G401 (cell line): ENCODE measurements at places on chromosomes 2 and 18.

DNA sequence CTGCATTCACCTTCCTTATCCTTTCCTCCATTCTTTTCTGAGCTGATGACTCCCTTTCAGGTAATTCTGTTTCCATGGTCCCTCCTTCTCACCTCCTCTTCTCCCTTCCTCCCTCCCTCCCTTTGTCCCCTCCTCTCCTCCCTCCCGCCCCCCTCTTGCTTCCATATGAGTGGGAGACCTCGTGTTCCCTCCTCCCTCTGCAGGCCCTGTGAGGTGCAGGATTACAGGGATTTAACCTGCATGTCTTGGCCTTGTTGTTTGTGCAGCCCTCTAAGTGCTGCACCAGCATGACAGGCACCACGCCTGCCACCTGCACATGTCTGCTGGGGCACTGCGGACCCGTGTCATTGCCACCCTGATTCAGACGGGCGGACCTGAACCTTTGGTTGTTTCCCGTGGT, 103.1 kb downstream of the SNTG2 start:
- DNase-seq: no peak

DNA sequence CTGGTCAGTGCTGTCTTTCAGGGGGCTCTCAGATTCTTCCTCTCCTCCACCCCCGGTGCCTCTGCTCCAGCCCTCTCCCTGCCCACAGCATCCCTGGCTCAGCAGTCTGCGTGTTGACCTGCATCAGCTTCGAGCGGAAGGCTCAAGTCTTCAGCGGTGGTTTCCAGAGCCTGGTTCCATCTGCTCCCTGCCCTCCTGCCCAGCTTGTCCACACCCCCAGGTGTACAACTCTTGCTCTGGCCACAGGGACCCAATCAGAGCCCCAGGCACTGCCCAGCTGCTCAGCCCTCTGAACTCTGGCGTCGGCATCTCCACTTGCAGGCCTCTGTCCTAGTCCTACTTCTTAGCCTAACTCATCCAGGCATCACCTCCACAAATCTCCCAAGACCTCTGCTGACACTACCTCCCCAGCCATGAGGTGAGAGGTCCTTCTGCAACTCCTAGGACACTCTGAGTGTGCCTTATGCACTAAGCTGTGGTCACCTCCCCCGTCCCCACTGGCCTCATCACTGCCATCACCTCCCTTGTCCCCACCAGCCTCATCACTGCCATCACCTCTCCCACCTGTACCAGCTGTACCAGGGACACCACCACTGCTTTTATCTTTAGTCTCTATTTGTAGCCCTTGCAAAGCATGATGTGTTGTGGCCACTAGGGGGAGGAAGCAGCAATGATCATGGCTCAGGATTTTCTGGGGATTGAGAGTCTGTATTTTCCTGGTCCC, 60.9 kb downstream of the EDAR start:
- peak; percentile 31 for DNase-seq

DNA sequence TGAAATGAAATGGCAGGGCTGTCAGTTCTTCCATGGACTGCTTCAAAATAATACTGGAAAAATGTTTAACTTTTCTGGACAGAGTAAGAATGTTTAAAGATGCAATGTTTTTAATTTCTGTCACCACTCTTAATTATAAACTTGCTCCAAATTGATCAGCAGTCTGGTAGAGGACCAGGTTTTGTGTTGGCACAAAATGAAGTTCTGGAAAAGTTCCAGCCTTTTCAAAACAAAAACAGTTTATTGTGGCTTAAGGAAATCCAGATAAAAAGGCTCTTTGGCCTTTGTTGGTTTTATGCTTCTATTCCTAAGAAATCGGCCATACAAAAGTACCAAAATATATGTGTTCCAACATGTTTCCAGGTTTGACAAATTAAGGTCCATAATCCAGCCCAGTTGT, 48.8 kb downstream of the PTRHD1 start:
- DNase-seq: no peak

GRCh38 chr18:74961596-74961995, 247.3 kb downstream of the PTGR3 start:
- no peak for DNase-seq

GRCh38 chr2:148593421-148593820, 51.1 kb upstream of the EPC2 start:
- DNase-seq: peak; percentile 18

GRCh38 chr2:237345891-237346640, 67.9 kb downstream of the COL6A3 start:
- DNase-seq: no peak

DNA sequence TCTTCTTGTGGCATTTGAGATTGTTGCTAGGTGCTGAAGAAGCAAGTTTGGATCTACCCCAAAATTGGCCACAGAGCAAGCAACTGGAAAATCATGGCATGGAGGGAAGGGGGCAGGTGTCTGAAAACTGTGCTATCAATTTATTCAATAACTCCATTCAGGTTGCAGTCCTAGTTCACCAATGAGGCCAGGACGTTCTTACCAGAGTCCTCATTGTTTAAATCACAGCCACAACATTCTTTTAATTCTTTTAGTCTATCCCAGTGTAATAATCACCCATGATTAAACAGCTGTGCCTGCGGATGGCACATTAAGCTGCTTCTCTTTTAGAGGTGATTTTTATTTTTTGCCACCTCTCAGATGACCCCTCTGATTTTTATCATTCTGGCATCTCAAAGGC, 103.5 kb downstream of the ANKRD44 start:
- no peak for DNase-seq
